ENCODE measurements at places on chromosomes 1 and 21. TPM values are rescaled to one million over a fixed set of nuclear protein-coding genes. Genes with fewer than 3 reads are reported as not detected.

The GJB4 gene
- polyA plus RNA-seq: 0.66 TPM

The LEFTY1 gene
- 6.7 TPM for polyA plus RNA-seq

The MAPKAPK2 gene
- polyA plus RNA-seq: 76.2 TPM

The GPR37L1 gene
- 0.09 TPM for polyA plus RNA-seq

The PRDM16 gene
- 9.3 TPM for polyA plus RNA-seq

The SLC16A4 gene
- polyA plus RNA-seq: 66.3 TPM

The UBL4B gene
- polyA plus RNA-seq: not detected

The ZBTB7B gene
- 16.3 TPM for polyA plus RNA-seq

The PTPN14 gene
- polyA plus RNA-seq: 46.1 TPM

The CHAF1B gene
- polyA plus RNA-seq: 9.0 TPM

The LRRC39 gene
- 3.0 TPM for polyA plus RNA-seq

The FNDC5 gene
- polyA plus RNA-seq: 54.0 TPM

The CYP4A11 gene
- 42.1 TPM for polyA plus RNA-seq

The PSMD4 gene
- 166 TPM for polyA plus RNA-seq

The CNR2 gene
- 0.14 TPM for polyA plus RNA-seq

The FCRLB gene
- polyA plus RNA-seq: 5.9 TPM

The GSTM3 gene
- polyA plus RNA-seq: 233 TPM

The ZNF695 gene
- 5.0 TPM for polyA plus RNA-seq

The NTMT2 gene
- polyA plus RNA-seq: not detected

The SLAMF7 gene
- polyA plus RNA-seq: 0.36 TPM

The EPB41 gene
- polyA plus RNA-seq: 60.1 TPM

The LAPTM5 gene
- polyA plus RNA-seq: 18.3 TPM

The CNTN2 gene
- polyA plus RNA-seq: 0.77 TPM

The CLDN8 gene
- 70.9 TPM for polyA plus RNA-seq

The RHOU gene
- 15.9 TPM for polyA plus RNA-seq

The CPT2 gene
- 32.1 TPM for polyA plus RNA-seq

The RUNX1 gene
- polyA plus RNA-seq: 2.2 TPM

The CELF3 gene
- 0.53 TPM for polyA plus RNA-seq

The CCDC190 gene
- not detected for polyA plus RNA-seq

The OR14K1 gene
- polyA plus RNA-seq: not detected

The GORAB gene
- 18.6 TPM for polyA plus RNA-seq

The DCDC2B gene
- polyA plus RNA-seq: 2.1 TPM

The CRNN gene
- polyA plus RNA-seq: not detected

The RAB42 gene
- polyA plus RNA-seq: 2.6 TPM

The DMBX1 gene
- 0.06 TPM for polyA plus RNA-seq

The TENT5C gene
- 3.7 TPM for polyA plus RNA-seq

The TPTE gene
- not detected for polyA plus RNA-seq

The MIER1 gene
- polyA plus RNA-seq: 34.5 TPM

The SNRPE gene
- 258 TPM for polyA plus RNA-seq

The HUNK gene
- 18.5 TPM for polyA plus RNA-seq
